ENCODE measurements at places on chromosomes 6 and 20.

DNA sequence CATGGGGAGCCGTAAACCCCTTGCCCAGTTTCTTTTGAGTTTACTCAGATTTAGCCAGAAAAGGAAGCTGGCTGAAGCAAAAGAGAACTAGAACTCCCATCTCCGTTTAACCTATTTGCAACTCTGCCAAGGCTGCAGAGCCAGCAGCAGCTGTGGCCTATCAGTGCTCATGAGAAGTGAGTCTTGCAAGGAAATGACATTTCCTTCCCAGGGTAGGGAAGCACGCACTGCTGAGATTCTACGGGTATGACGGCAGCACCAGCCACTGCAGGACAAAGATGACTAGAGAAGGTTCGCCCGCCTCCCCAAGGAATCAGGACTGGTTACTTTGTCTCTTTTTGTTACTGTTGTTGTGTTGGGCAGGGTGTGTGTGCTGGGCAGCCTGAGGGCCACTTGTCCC is 47.6 kb downstream of the PPP1R3G start:
- peak; percentile 54 for DNase-seq

- DNase-seq: no peak
Observed at GRCh38 chr6:44067173-44068139, 59.8 kb downstream of the MRPL14 start.

GRCh38 chr6:167951781-167952511 is 45.5 kb upstream of the KIF25 start:
- DNase-seq: no peak

- DNase-seq: peak; percentile 97
Observed at GRCh38 chr20:44521484-44522481, at the start of gene SERINC3. Gene SERINC3 (minus strand): TSS chr20:44522070. CDS start chr20:44521951, 119 bp downstream.

DNA sequence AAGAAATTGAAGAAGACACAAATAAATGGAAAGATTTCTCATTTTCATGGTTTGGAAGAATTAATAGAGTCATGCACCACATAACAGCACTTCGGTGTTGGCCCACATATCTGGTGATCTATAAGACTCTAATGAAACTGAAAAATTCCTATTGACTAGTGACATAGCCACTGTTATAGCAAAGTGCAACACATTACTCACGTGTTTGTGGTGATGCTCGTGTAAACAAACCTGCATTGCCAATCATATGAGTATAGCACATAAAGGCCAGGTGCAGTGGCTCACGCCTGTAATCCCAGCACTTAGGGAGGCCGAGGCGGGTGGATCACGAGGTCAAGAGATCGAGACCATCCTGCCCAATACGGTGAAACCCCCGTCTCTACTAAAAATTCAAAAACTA is 84.4 kb upstream of the STMND1 start:
- no peak for DNase-seq
